GM20000 (cell line): ENCODE measurements at places on chromosomes 7 and 10.

- DNase-seq: peak; percentile 81
These were observed 486 bp downstream of the HIPK2 start for GRCh38 chr7:139777133-139777891.

DNA sequence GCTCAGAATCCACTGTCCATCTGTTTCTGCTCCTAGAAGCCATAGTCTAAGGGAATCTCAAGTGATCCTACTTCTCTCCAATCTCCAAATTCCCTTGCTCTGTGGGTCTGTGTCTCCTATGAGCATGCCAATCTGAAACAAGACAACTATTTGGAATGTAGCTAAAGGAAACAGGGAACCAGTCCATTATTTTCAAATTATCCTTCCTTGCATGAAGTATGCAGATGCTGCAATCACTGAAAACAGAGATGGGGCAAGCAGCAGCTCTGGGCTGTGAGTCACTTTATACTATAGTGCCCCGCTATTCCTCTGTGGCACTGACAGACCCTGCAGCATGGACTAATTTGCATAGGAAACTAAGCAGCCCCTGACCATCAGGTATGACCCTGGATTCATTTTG is 76.9 kb upstream of the PRSS58 start:
- no peak for DNase-seq

GRCh38 chr10:122588381-122588780 is 27.8 kb downstream of the DMBT1 start:
- no peak for DNase-seq

DNA sequence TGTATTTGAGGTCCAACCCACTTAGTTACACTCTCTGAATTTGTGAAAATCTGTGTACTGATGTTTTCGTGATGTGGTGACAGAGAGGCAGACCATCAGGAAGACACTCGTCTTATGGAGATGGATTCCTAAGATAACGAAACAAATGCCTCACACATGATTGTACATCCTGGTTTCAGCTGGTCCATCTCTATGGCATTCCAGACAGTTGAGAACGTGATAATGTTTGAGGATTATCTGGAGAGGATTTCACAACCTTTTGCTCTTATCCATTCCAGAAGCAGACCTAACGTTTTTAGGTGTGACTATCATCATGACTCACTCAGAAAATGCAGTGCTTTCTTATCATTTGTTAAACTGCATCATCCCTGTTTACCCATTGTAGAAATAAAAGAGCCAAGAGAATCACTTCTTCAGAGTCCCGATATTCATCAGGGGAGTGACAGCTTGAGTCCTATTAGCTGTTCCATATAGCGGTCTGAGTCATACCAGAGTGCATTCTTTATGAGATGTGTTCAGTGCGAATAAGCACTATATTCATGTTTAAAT is 74.5 kb downstream of the BMPER start:
- DNase-seq: no peak

GRCh38 chr10:47359626-47360418 is 11.7 kb downstream of the RBP3 start:
- DNase-seq: no peak

DNA sequence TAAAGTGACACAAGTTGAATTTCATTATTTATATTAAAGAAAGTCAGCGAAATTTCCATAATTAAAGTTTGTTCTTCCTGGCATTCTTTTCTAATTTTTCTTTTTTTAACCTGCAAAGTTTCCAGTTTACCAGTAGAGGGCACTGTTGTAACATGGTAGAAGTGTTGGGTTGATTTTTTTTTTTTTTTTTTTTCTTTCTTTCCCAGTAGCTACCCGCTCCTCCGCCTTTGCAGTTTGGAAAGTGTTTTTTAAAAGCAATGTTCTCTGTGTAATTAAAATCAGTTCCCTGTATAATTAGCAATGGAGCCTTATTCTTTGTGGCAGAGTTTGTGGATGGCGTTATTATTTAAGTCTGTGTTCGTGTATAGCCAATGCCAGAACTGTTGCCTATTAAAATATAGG is 53.7 kb downstream of the TAF3 start:
- peak; percentile 13 for DNase-seq
